Motor neuron (in vitro differentiated cells): ENCODE measurements at places on chromosomes 13 and 19. TPM values are rescaled to one million over a fixed set of nuclear protein-coding genes. Genes with fewer than 3 reads are reported as not detected.

DNA sequence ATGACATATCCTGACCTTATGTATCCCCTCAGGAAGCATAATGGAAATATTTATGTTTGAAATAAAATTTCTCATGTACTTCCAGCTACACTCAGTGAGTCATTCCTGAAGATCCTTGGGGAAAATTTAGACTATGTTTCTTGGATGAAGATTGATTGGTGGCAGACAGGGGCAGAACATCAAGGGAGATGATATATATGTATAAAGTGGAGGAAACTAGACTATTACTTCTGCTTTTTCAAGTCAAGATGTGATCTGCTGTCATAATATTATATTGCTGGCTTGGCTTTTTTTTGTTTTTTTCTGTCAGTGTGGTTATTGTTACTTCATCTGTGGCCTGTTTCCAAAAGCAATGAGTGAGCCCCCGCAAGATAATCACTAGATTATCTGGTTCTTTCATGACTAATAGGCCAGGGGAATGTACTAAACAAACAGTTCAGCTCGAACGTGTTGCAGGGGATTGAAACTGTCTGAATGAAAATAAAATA, 87.2 kb upstream of the TNFSF11 start:
- no peak for ATAC-seq

GRCh38 chr13:64314331-64314730, 2898.7 kb upstream of the PCDH20 start:
- no peak for ATAC-seq

- ATAC-seq: no peak
Measured at GRCh38 chr13:25657157-25657556, 285.4 kb downstream of the ATP8A2 start.

GRCh38 chr13:76790526-76790925, 95.7 kb downstream of the KCTD12 start:
- ATAC-seq: no peak

GRCh38 chr19:31955884-31956283, 389.5 kb upstream of the ZNF507 start:
- no peak for ATAC-seq

- ATAC-seq: no peak
Measured at GRCh38 chr13:47147812-47148119, 250.9 kb upstream of the HTR2A start.

DNA sequence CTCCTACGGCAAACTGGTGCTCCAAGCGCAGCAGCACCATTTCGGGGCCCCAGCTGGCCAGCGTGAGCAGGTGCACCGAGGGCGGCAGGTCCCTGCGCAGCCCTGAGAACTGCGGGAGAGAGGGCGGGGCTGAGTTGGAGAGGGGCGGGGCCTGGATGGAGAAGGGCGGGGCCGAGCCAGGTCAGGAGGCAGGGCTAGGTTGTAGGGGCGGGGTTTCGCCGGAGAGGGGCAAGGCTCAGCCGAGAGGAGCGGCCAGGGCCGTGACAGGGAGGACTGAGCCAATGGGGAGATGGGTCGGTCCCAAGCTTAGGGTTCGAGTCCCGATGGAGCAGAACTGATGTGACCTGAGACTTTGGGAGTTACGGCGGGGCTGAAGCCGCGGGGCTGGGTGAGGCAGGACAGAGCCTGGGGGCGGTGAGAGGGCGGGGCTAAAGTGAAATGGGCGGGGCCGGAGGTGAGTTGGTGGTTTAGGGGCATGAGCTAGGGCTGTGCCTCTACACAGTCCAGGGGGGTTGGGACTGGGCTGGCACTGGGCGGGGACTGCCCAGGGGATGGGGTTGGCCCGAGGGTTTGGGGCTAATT, 19.0 kb downstream of the MAN2B1 start:
- ATAC-seq: peak; percentile 56

GRCh38 chr13:93882086-93882651, 597.3 kb downstream of the DCT start:
- no peak for ATAC-seq

DNA sequence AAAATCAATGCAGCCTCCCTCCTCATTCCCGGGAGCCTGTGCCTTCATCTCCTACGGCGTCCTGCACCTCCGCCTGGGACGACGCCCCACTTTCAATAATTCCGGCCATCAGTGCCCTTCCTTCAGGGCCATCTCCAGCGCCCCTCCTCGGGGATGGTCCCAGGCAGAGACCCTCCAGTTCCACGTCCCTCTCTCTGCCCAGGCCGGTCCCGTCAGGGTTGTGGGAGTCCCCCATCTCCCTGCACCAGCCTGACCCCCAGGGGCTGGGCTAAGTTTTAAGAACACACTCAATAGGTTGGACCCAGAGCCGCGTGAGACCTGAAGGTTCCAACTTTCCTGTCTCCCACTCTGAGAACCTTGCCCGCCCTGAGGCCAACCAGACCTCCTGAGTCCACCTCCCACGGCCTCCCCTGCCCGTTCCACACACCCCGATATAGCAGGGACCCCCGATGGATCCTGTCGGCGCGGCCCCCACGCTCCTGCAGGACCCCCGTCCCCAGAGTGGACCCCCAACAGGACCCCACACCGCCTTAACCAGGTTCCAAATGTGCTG, 646 bp downstream of the TMEM161A start:
- ATAC-seq: peak; percentile 6

GRCh38 chr13:27130979-27131623, 40.5 kb downstream of the USP12 start:
- no peak for ATAC-seq

Gene VSTM2B
- 0.31 and 0.38 TPM in 2 replicates for total RNA-seq

Gene NCR1
- total RNA-seq: not detected in 2 replicates

Gene ZNF358
- 25.4 and 27.7 TPM in 2 replicates for total RNA-seq
